ENCODE measurements at places on chromosomes 6 and 20. TPM values are rescaled to one million over a fixed set of nuclear protein-coding genes. Genes with fewer than 3 reads are reported as not detected.

C6orf52 gene
- not detected for total RNA-seq

WFDC2 gene
- 33.9 TPM for total RNA-seq

GABRR2 gene
- 2.8 TPM for total RNA-seq

UST gene
- 35.2 TPM for total RNA-seq

SEL1L2 gene
- not detected for total RNA-seq

PRICKLE4 gene
- total RNA-seq: 13.8 TPM

VGLL2 gene
- total RNA-seq: not detected

SCRT2 gene
- total RNA-seq: not detected

CPNE5 gene
- 3.8 TPM for total RNA-seq

SCGN gene
- 8.2 TPM for total RNA-seq

OSER1 gene
- 65.3 TPM for total RNA-seq

RIN2 gene
- 57.3 TPM for total RNA-seq

- DNase-seq: no peak
These were observed 122.0 kb downstream of the HTR1B start for GRCh38 chr6:77341058-77341986.

DNA sequence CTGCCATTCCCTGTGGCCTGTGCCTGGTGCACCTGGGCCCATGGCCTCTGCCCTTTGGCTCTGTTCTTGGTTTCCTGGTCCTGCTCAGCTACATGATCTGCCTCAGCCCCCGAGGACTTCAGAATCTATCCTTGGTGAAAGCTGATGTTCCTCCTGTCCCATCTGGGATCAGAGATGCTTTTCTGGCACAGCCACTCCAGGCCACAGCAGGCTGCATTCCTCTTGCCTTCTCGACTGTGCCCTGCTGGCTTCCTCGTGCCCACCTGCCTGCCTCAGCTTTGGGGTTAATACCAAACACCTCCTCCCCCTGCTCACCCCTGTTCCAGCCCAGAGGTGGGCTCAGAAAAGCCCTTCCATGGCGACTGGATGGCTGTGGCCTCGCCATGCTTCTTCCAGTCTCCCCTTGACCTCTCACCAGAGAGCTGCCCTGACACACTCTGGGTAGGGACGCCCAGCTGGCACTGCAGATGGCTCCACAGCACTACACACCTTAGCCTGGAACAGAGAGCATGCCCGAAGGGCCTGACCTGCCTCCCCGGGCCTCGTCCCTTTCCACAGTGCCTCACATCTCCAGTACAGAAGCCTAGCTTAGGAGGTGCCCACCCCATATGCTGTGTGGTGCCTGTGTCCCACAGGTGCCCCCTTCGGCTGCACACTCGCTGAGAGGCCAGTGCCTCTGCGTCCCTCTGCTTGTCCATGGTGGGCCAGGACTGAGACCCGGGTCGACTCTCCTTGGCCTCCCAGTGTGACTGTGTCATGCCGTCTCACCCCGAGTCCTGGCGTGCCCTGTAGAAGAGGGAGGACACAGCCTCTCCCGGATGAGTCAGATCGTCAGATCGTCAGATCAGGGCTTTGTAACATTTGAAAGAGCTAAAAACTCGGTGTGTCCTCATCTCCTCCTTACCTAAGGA lies 148.8 kb downstream of the DTNBP1 start:
- DNase-seq: no peak

DNA sequence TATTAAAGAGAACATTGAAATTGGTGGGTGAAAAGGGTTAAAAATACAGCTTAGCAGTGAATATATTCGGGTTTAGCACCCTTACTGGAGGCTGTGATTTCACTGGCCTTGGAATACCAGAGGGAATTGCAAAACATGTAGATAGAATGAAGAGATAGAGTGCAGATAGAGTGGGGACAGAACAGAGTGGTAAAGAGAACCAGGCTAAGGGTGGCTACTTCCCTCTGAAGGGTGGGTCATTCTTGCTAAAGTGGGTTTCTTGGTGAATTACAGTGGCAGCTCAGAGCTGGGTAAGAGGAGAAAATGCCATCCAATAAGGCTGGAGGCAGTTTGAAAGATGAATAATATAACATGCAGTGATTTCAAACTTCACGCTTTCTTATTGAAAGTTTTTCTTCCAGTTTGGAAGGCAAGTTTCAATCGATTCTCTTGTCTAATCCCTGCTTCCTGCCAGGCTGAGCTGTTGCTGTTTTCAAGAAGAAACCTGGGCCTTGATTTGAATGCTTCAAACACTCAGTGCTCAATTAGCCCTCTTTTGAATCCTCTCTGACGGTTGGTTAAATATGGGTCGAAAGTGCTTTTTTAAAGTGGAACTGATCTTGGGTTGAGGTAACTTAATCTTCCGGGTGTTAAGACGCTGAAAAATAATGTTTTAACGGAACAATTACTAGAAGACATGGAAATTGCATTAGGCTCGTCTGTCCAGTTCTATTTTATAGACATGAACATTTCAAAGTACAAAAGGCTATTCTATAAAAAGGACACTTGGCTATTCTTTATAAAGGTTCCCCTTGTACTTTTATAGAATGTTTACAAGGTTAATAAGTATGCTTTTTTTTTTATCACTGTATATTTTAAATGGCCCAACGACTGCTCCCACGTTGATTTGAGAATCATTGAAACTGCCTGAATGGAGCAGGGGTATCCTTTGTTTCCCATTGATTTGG lies 203.3 kb downstream of the BCAS1 start:
- no peak for DNase-seq

DNA sequence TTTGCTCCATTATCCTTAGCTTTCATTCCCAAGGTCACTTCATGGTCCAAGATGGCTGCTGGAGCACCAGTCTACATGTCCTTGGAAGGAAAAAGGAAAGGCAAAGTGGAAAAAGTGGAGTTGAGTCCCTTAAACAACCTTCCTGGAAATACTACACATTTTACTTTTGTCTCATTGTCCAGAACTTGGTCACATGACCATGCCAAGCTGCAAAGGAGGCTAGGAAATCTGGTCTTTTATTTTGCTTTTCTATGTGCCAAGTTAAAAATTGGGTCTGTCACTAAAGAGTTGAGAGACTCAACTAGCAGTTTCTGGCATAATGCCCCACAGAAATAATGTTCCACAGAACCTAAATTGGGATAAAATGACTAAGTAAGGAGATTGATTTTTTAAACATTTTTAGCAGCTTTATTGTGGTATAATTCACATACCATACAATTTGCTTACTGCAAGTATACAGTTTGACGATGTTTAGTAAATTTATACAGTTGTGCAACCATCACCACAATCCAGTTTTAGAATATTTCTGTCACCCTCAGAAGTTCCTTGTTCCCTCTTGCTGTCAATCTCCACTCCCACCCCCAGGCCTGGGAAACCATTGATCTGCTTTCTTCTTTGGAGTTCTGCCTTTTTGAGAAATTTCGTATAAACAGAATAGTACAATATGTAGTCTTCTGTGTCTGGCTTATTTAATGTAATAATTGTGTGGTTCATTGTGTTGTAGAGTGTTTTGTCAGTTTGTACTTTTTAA lies 5.6 kb upstream of the CHD6 start:
- no peak for DNase-seq

DNA sequence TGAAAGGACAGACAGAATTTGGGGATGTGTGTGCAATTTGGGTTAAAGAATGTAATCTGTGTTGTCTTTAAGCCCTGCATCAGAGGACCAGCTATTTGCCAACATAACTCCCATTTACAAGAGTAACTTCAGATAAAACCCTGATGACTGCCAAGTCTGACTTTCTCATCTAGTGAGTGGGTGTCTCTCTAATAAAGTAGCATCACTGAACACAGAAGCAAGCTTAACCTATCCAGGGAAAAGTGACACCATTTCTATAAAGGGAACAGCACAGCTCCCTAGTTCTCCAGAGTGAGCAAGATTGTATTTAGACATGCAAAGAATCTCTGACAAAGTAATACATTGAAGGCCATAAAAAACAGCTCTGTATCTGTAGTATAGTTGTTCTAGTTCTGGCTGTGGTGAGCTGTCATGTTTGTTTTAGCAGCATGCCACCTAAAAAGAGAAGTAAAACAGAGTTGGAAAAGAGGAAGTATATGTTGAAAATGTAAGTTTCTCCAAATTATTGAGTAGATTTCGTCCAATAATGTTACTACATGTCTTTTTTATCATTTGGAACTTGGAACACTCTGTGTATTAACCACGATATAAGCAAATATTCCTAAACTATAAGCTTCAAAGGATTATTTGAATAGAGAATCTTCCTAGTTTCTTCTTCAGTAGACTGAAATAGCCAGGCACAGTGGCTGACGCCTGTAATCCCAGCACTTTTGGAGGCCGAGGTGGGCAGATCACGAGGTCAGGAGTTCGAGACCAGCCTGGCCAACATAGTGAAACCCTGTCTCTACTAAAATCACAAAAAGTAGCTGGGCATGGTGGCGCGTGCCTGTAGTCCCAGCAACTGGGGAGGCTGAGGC lies 8.8 kb upstream of the PIM1 start:
- DNase-seq: no peak

- no peak for DNase-seq
These were observed 17.7 kb downstream of the POM121L2 start for GRCh38 chr6:27294409-27294808.

GRCh38 chr6:128370072-128370471 lies 150.3 kb downstream of the PTPRK start:
- DNase-seq: no peak

DNA sequence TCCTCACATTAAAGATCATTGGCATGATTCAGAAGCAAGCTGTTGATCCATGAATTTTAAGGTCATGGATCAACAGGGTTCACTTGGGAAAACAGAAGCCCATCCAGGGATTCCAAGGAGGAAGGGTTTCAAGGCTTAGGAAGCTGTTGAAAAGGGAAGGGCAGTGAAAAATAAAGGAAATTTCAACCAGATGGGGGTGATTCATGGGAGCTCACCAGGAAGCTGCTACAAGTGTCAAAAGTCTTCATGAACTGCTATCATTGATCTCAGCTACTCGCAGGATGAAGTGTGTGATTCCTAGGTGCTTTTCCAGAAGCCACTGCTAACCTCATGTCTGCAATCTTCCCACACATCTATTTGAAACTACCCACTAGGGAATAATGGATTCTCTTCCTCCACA lies 26.2 kb downstream of the ADTRP start:
- DNase-seq: no peak

DNA sequence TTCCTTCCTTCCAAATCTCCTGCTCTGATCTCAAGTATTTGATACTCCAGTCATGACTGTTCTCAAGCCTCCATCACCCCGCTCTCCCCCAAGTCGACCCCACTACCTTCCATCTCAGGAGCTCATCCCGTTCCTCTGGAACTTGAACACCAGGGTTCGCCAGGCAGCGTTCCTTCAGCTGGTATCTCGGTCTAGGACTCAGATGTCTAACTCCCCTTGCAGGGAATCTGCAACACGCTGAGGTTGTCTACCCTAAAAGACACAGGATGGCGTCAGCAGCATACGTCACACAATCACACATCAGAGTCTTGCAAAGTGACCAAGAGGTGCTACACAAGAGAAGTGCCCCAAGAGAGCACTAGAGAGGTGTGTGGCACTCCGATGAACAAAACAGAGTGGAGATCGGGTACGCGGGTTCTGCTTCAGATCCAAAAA lies 706 bp downstream of the ZNF184 start:
- DNase-seq: peak; percentile 83
